Uterine smooth muscle cell (primary cell): ENCODE measurements at places on chromosomes 6 and 20. TPM values are rescaled to one million over a fixed set of nuclear protein-coding genes. Genes with fewer than 3 reads are reported as not detected.

Gene HLA-DQB1
- not detected in 2 replicates for total RNA-seq

Gene F13A1
- under 0.01 TPM in 1 of 2 replicates, not detected in the other for total RNA-seq

Gene MICB
- 11.6 and 21.9 TPM in 2 replicates for total RNA-seq

Gene PTPN1
- total RNA-seq, result 18.7 and 24.7 TPM in 2 replicates

Gene MYL9
- total RNA-seq, result 7.2 and 18.2 TPM in 2 replicates

Gene PRR18
- total RNA-seq, result 0.12 TPM in 1 of 2 replicates, not detected in the other

Gene PAX1
- total RNA-seq, result not detected in 2 replicates

Gene XRN2
- 101 and 135 TPM in 2 replicates for total RNA-seq

Gene MDFI
- 0.11 and 1.2 TPM in 2 replicates for total RNA-seq

Gene PHACTR3
- 0.12 TPM in 1 of 2 replicates, not detected in the other for total RNA-seq

Gene JPH2
- 3.0 and 6.1 TPM in 2 replicates for total RNA-seq

Gene PPP1R16B
- total RNA-seq, result 0.12 and 5.3 TPM in 2 replicates

Gene TRDN
- total RNA-seq, result not detected in 2 replicates

Gene C20orf202
- total RNA-seq, result 0.12 TPM in 1 of 2 replicates, not detected in the other

Gene SLC17A3
- total RNA-seq, result not detected in 2 replicates

Gene CCDC170
- total RNA-seq, result 0.22 and 1.6 TPM in 2 replicates

Gene FERMT1
- total RNA-seq, result 5.2 and 7.7 TPM in 2 replicates

Gene SLC13A3
- total RNA-seq, result 3.1 and 5.5 TPM in 2 replicates

Gene ZNF831
- total RNA-seq, result not detected in 2 replicates

Gene EYS
- 0.11 TPM in 1 of 2 replicates, not detected in the other for total RNA-seq

Gene ETV7
- total RNA-seq, result 0.12 and 0.22 TPM in 2 replicates

Gene BPIFB1
- total RNA-seq, result not detected in 2 replicates

Gene FAM209B
- not detected in 2 replicates for total RNA-seq

Gene GTF3C6
- total RNA-seq, result 74.4 and 102 TPM in 2 replicates

Gene C6orf15
- not detected in 2 replicates for total RNA-seq

Gene LINC00237
- not detected in 2 replicates for total RNA-seq

Gene LPA
- not detected in 2 replicates for total RNA-seq

Gene CNR1
- total RNA-seq, result under 0.01 TPM in 1 of 2 replicates, not detected in the other

Gene MAP3K7
- 35.7 and 41.5 TPM in 2 replicates for total RNA-seq

Gene LAMA2
- 58.3 and 109 TPM in 2 replicates for total RNA-seq

Gene TOX2
- 1.6 and 1.9 TPM in 2 replicates for total RNA-seq

Gene NUS1
- total RNA-seq, result 24.8 and 32.2 TPM in 2 replicates

Gene KCNK16
- not detected in 2 replicates for total RNA-seq

Gene SPTLC3
- total RNA-seq, result 3.0 and 4.0 TPM in 2 replicates

Gene OR2B3
- not detected in 2 replicates for total RNA-seq

Gene CTNNBL1
- total RNA-seq, result 34.4 and 41.4 TPM in 2 replicates

Gene ECT2L
- 0.12 TPM in 1 of 2 replicates, not detected in the other for total RNA-seq

Gene DNMT3B
- total RNA-seq, result 5.1 and 7.4 TPM in 2 replicates

Gene PTCRA
- total RNA-seq, result not detected in 2 replicates

Gene ANGPT4
- not detected in 2 replicates for total RNA-seq

Gene NR2E1
- not detected in 2 replicates for total RNA-seq

Gene PCK1
- not detected in 2 replicates for total RNA-seq

Gene CGA
- total RNA-seq, result 0.77 TPM in 1 of 2 replicates, not detected in the other

Gene RAMACL
- total RNA-seq, result 2.1 and 2.3 TPM in 2 replicates

Gene INSM1
- not detected in 2 replicates for total RNA-seq

Gene TRIM31
- total RNA-seq, result not detected in 2 replicates

Gene LY6G6F
- total RNA-seq, result not detected in 2 replicates

Gene VGLL2
- total RNA-seq, result not detected in 2 replicates

Gene ENPP5
- 0.50 and 0.55 TPM in 2 replicates for total RNA-seq
